Adrenal gland (tissue), 19 donors: ENCODE measurements at places on chromosomes 4 and X. TPM values are rescaled to one million over a fixed set of nuclear protein-coding genes. Genes with fewer than 3 reads are reported as not detected.

DNA sequence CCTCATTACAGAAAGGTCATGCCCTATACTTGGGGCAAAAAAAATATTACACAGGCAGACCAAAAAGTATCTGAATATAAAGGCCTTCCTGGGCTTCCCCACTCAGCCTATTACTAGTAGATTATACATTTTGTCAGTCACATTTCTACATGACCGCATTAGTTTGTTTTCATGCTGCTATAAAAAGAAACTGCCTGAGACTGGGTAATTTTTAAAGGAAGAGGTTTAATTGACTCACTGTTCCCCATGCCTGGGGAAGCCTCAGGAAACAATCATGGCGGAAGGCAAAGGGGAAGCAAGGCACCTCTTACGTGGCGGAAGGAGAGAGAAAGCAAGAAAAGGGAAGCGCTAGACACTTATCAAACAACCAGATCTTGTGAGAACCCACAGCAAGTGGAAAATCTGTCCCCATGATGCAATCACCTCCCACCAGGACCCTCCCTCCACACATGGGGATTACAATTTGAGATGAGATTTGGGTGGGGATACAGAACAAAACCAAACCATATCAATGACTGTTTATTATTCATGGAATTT is 1312.0 kb downstream of the PCDH7 start:
- no peaks in the 10 kb centered on the region for H3K4me1 ChIP-seq
- H3K36me3 ChIP-seq = no peaks in the 10 kb centered on the region
- DNase-seq = no peak
- no peak overlapping the region for H3K4me3 ChIP-seq

DNA sequence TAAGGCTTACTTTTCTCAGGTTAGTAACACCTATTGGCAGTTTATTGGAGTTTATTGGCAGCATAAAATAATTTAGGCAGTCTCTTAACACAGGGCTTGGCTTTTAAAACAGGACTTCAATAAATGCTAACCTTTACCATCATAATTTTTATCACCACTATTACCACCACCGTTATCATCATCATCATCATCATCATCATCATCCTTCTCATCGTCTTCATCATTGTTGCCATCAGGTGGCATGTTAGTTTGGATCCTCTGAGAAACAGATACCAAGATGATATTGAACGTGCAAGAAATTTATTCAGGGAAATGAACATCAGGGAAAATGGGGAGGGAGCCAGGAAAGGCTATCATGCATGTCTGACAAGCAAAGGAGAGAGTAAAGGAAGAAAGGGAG is 16.2 kb downstream of the GBA3 start:
- no peak overlapping the region for H3K27ac ChIP-seq
- H3K27me3 ChIP-seq = no peaks in the 10 kb centered on the region
- H3K36me3 ChIP-seq = no peaks in the 10 kb centered on the region
- no peak overlapping the region for H3K4me3 ChIP-seq
- no peak for DNase-seq

- DNase-seq = no peak
- H3K27ac ChIP-seq = no peak overlapping the region
- H3K36me3 ChIP-seq = no peaks in the 10 kb centered on the region
- H3K27me3 ChIP-seq = peaks cover 15% of the 10 kb centered on the region
- H3K4me3 ChIP-seq = no peak overlapping the region
Observed at GRCh38 chrX:108299704-108300103, 138.5 kb downstream of the COL4A6 start.

The EPGN gene
- total RNA-seq = not detected
